ENCODE measurements at places on chromosomes 4 and X. TPM values are rescaled to one million over a fixed set of nuclear protein-coding genes. Genes with fewer than 3 reads are reported as not detected.

The IL1RAPL1 gene
- 24.5 TPM for total RNA-seq

The CD38 gene
- total RNA-seq: 7.1 TPM

GRCh38 chrX:5236096-5236495 is 992.6 kb downstream of the NLGN4X start:
- DNase-seq: peak; percentile 9

- DNase-seq: no peak
These were observed 129.7 kb upstream of the SLC4A4 start for GRCh38 chr4:71209161-71209560.

GRCh38 chrX:131072871-131073571 is 14.9 kb downstream of the ARHGAP36 start:
- DNase-seq: no peak

GRCh38 chr4:169251291-169252235 is 19.2 kb downstream of the SH3RF1 start:
- no peak for DNase-seq

The UTP14A gene
- 9.5 TPM for total RNA-seq

The TMSB15C gene
- 12.8 TPM for total RNA-seq

DNA sequence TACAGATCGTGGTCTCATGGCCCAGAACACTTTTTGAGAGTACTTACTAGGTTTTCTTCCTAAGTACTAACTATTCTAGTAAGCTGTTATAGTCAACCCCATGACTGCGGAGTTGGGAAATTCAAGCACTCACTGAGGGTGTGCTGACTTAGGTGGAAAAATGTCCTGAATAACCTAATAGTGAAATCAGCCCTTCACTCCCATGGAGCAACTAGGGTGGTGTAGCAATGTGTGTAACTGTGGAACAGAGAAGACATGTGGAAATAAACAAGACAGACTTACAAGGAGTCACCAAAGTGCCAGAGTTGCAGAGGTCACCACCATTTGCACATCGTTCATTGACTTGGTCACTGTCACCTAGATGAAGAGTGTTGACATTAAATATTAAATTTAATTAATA is 12.1 kb upstream of the VSIG4 start:
- no peak for DNase-seq

DNA sequence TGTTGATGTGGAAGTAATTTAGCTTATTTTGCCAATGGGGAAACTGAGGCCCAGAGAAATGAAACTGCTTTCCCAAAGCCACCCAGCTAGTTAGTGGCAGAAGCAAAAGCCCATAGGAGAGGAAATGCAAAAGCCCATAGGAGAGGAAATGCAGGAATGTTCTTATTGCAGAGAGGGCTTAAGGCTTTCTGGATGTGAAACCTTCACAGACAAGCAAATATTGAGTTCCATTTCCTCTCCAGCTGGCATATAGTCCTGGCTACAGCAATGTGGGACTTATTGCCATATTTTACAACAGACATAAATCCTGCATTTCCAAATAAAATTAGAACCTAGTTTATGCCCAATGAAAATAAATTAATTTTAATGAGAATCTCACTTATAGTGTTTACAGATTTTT is 69.7 kb downstream of the TMEM154 start:
- peak; percentile 71 for DNase-seq

DNA sequence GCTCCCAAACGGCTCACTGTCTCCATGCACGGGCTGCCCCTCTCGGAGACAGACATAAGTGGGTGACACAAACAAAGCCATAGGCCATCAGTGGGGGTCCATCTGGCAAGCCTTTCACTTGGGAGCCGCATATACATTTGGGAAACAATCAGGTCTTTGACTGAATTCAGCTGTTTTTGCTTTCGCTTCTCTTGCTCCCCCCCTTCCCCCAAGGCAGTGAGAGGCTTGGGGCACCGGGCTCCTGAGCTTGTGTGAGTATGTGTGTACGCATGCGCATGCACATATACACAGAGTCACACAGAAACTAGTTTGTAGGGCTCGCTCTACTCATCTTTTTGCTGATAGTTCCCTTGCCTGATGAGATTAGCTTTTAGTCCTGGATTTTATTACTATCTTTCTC is 284.4 kb downstream of the AFF2 start:
- DNase-seq: no peak

DNA sequence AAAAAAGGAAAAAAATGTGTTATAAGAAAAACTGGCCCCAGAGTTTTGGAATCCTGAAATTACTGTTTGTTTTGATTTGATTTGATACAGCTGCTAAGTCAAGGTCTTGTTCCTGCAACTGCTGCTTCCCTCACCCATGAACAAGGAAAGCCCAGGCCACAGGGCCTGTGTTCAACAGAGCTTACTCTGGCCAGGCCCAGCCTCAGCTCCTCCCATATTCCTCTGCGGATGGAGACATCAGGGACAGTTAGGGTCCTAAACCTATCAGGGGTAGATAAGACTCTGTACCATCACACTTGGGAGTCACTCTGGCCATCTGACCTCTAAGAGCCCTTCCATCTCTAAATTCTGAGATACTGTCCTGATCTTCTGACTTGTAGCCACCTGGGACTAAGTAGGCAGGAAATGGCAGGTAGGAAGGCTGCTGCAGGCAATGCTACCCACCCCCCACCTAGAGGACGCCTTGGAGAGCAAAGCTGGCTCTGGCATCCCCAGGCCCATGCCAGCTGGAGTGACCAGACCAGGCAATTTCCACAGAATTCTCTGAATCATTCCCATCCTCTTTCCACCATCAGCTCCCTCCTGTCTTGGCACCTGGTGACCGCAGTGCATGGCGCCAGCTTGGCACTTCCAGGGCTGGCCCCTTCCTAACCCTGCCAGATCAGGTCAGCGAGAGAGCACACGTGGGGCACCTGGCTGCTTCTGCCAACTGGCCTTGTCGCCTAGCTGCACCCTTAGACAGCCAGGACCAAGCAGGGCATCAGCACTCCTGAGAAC is 58.0 kb upstream of the TMEM33 start:
- DNase-seq: no peak

DNA sequence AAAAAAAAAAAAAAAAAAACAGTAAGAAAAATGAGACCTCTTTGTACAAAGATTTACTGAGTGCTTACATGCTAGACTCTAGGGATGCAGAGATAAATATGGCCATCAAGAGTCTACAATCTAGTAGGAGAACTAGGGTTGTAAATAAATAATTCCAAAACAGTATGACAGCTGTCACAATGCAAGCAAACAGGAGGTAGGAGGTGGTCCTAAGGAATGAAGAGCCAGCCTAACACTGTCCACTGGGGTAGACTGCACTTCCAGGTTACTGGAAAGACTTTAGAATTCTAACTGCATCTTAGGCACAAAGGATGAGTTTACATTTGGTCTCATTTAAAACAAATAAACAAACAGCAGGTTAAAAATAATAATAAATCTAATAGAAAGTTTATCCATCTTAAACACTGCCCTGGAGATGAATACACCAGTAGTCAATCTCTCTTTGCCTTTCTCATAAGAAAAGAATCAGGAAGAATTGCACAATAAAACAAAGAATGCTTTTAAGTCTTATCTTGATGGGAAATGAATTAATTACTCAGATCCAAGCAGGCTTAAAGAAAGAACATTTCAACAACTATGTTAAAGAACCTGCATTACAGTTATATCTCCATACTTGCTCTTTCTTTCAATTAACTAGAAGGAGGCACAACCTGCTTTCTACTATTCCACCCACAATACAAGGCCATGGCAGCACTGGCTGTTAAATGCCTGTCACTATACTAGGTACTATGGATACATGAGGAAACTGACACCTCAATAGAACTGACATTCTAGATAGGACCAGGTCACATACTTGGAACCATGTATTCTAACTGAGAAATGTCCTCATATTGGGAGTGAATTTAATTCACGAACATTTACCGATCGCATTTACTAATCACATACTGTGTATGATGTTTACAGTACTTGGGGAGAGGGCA is 12.7 kb downstream of the ADGRA3 start:
- no peak for DNase-seq

All from spinal cord (tissue), 10 donors.